ENCODE measurements at places on chromosomes 12 and 14. TPM values are rescaled to one million over a fixed set of nuclear protein-coding genes. Genes with fewer than 3 reads are reported as not detected.

DNA sequence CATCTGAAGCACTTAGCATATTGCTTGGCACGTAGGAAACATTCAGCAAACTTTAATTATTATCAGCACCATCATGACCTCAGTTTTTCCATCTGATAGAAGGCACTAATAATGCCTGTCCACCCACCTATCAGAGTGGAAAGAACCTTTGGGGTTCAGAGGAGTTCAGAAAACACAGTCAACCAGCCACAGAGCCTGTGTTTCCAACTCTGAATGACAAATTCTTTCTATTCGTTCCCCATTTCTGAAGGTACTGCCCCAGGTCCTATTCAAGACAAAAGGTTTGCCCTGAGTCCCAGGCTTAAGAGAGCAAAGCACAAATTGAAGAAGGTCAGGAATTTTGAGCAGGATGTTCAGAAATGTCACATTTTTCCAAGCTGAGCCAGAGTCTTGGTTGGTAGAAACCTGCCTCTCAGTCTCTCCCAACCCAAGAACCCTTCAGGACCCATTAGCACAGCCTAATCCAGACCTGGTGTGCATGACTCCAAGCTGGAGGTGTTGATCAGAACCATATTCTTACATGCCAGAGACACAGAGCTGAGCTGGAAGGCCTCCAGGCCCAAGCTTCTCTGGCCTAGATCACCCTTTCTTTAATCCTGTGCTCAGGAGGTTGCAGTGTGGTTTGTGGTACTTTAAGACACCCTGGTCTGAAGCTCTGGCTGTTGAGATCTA, 114.4 kb downstream of the TBX5 start:
- DNase-seq, result no peak

- peak; percentile 44 for DNase-seq
Observed at GRCh38 chr12:41663598-41664265, 475.6 kb downstream of the PDZRN4 start.

TAS2R50 gene
- total RNA-seq, result 0.15 TPM

- no peak for DNase-seq
Observed at GRCh38 chr14:106304271-106304670, 777.9 kb downstream of the TMEM121 start.

NFE2 gene
- not detected for total RNA-seq
